ENCODE measurements at places on chromosomes 5 and 9.

DNA sequence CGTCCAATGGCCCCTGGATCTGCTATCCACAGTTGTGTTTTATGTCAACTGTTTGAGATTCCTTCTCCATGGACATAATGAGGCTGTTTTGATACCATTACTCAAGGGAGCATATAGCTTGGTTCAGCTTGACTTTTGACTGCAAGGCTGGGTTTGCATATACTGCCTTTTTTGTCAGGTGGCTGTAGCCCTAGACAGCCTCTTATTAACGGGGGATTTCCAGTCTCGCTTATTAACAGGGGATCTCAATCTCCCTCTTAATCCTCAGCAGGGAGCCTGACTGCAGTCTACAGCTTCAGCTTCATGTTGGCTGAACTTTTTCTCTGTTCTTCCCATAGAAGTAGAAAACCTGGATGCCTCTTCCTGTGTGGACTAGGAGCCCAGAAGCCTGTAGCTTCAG lies 73.7 kb upstream of the TNC start:
- peaks cover 12% of the 10 kb centered on the region for H3K27me3 ChIP-seq
- no peak overlapping the region for H3K4me3 ChIP-seq
- no peak overlapping the region for H3K27ac ChIP-seq
- peaks cover 2% of the 10 kb centered on the region for H3K36me3 ChIP-seq
- H3K4me1 ChIP-seq: no peaks in the 10 kb centered on the region
- no peak for DNase-seq

GRCh38 chr5:44225231-44226160 lies 163.7 kb downstream of the FGF10 start:
- H3K27ac ChIP-seq: no peak overlapping the region
- no peaks in the 10 kb centered on the region for H3K27me3 ChIP-seq

DNA sequence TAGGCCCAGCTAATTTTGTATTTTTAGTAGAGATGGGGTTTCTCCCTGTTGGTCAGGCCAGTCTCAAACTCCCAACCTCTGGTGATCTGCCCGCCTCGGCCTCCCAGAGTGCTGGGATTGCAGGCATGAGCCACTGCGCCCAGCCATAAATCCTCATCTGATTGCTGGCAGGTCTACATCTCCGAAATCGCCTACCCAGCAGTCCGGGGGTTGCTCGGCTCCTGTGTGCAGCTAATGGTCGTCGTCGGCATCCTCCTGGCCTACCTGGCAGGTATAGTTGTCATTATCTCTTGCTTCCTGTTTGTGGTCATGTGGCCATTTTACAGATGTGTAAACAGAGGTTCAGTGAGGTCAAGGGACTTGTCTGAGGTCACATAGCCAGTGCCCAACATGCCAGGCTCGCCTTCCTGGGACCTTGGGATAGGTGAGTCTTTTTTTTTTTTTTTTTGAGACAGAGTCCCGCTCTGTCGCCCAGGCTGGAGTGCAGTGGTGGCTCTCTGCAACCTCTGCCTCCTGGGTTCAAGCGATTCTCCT lies 2.8 kb downstream of the SLC2A8 start:
- no peak overlapping the region for H3K27ac ChIP-seq
- no peaks in the 10 kb centered on the region for H3K36me3 ChIP-seq
- peaks cover 42% of the 10 kb centered on the region for H3K27me3 ChIP-seq
- H3K4me1 ChIP-seq: peaks cover 14% of the 10 kb centered on the region
- DNase-seq: no peak

DNA sequence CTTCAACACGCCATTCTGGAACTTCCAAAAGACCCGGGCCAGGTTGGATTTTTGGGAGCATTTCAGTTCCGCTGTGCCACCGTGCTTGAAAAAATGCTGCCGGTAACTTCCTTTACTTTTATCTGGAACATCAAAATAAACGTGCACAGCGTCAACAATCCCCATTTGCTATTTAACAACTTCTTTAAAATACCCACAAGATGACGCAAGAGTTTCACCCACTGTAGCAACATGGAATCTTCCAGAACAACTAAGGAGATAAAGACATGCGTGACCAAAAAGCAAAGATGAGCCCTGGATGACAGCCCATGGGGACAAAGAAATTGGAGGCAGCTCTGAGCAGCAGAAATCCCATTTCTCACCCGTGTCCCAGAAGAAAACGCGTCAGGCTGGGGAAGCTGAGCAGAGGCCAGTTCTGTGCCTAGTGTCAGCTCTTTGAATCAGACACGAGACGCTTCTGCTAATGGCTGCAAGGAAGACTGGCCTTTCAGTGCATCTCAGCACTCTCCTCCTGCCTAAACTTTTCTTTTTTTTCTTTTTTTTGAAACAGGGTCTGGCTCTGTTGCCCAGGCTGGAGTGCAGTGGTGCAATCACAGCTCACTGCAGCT lies 61.3 kb downstream of the SECISBP2 start:
- H3K27ac ChIP-seq: peak overlapping the region; percentile 72
- H3K36me3 ChIP-seq: peaks cover 10% of the 10 kb centered on the region
- H3K27me3 ChIP-seq: no peaks in the 10 kb centered on the region
- no peak overlapping the region for H3K4me3 ChIP-seq
- H3K4me1 ChIP-seq: peaks cover 36% of the 10 kb centered on the region

- peaks cover 2% of the 10 kb centered on the region for H3K4me1 ChIP-seq
- peaks cover 31% of the 10 kb centered on the region for H3K27me3 ChIP-seq
- H3K27ac ChIP-seq: no peak overlapping the region
These were observed 92.6 kb upstream of the ALDH1B1 start for GRCh38 chr9:38299856-38300255.

DNA sequence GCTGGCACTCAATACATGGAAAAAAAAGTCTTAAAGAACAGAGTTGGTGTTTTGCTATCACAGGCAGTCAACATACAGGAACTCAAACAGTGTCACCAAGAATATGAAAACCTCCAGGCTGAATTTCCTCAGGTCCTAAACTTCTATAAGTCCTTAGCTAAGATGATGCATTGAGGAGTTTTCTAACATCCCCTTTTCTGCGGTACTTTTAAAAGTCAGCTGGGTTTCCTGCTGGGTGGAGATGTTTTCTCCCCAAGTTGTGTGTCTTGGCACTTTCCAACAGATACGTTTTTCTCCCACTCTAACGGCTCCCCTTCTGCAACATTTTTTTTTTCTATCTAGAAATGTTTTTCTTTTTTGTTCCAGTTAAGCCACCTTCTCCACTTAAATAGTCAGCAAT lies 244.8 kb upstream of the HAPLN1 start:
- no peaks in the 10 kb centered on the region for H3K36me3 ChIP-seq
- H3K4me3 ChIP-seq: no peak overlapping the region

DNA sequence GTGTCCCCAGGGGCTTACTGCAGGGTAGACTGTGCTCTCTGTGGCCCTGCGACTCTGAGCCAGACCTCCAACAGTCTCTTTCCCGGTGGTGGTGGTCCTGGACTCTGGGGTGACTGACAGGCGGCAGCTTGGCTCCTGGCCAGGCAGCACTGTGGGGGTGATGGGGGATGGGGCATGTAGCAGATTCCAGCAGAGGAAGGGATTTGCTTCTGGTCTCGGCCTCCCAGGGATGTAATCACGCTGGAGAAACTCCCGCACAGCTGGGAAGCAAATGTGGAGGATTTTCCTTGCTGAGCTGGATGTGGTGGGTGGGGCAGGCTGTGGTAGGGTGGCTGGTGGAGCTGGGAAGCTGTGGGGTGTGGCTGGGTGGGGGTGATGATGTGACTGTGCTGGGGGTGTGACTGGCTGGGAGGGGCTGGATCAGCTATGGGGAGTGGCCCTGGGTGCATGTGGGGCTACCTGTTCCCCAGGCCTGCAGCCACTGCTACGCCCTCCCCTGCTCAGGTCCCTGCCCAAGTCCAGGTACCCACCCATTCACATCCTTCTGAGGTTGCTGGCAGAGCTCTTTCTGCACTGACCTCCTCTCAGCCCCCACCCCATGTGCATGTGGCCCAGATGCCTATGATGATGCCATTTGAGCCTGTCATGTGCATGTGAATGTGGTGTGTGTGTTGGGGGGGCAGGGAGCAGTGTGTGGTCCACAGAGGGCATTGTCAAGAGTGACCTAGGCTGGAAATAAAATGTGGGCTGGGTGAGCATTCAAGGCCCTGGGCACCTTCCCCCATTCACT lies 3.8 kb downstream of the NDST1 start:
- DNase-seq: no peak
- no peaks in the 10 kb centered on the region for H3K36me3 ChIP-seq
- no peak overlapping the region for H3K4me3 ChIP-seq
- H3K27me3 ChIP-seq: peaks cover 15% of the 10 kb centered on the region
- no peaks in the 10 kb centered on the region for H3K4me1 ChIP-seq

GRCh38 chr5:170819824-170820223 lies 36.3 kb downstream of the GABRP start:
- H3K36me3 ChIP-seq: no peaks in the 10 kb centered on the region
- peaks cover 5% of the 10 kb centered on the region for H3K27me3 ChIP-seq
- no peak overlapping the region for H3K27ac ChIP-seq

- no peak overlapping the region for H3K4me3 ChIP-seq
- H3K27ac ChIP-seq: no peak overlapping the region
These were observed 52.4 kb downstream of the VCAN start for GRCh38 chr5:83523929-83524328.

DNA sequence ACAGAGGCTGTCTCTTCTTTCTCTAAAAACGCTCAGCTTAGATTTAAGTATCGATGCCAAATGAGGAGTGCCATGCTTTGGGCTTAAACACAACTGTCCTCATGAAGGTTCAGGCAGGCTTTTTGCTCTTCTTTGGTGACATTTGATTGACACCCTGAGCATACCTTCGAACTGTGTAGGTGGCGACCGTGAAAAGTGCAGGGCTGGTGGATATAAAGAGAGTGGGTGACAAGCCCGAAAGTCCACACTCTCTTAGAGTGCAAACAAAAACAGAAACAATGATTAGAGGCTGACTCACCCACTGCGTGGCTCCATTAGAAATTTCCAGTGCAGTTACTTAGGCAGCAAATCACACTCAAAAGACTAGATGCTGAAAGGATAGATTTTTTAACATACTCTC lies 141.7 kb downstream of the SYK start:
- no peaks in the 10 kb centered on the region for H3K36me3 ChIP-seq
- no peak overlapping the region for H3K27ac ChIP-seq
- DNase-seq: no peak
- peaks cover 64% of the 10 kb centered on the region for H3K27me3 ChIP-seq
- H3K4me3 ChIP-seq: no peak overlapping the region
- no peaks in the 10 kb centered on the region for H3K4me1 ChIP-seq

DNA sequence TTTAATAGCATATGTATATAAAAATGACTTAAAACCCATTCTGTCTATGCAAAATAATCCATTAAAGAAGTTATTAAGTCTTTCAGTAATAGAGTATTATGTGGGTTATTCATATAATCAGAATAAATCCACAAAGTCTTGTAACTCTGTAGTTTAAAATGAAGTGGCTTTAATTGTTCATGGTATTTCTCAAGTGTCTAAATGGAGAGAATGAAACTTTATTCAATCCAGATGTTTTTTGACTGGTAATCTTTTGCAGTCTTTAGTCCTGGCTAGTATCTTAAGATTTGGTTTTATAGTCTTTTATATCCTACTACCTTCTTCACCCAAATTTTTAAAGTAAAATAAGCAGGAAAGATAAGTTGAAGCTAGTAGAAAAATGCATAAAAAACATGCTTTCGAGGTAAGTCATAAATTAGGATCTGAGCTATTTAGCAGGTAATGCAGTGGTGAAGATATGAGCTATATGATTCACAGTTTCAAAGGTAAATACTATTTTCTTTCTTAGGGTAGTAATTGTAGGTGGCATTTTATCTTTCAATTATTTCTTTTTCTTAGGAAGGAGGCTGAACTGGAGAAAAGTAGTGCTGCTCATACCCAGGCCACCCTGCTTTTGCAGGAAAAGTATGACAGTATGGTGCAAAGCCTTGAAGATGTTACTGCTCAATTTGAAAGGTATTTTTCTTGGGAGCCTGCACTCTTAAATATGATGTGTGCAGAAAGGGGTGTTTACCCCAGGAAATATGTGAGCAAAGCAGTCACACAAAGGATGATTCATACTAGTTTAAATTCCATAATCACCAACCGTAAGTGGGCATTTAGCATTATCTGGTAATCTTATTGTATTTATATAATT lies 17.9 kb downstream of the HMMR start:
- no peak overlapping the region for H3K4me3 ChIP-seq
- no peak overlapping the region for H3K27ac ChIP-seq
- H3K4me1 ChIP-seq: peaks cover 9% of the 10 kb centered on the region
- no peaks in the 10 kb centered on the region for H3K36me3 ChIP-seq
- no peaks in the 10 kb centered on the region for H3K27me3 ChIP-seq

DNA sequence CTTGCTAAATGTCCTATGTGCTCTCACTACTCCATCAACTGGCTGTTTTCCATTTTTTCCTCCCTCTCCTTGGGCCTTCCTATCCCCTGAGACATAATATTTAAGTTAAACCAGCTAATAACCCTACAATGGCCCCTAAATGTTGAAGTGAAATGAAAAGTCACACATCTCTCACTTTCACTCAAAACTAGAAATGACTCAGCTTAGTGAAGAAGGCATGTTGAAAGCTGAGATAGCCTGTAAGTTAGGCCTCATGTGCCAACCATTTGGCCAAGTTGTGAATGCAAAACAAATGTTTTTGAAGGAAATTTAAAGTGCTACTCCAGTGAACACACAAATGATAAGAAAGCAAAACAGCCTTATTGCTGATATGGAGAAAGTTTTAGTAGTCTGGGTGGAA lies 48.8 kb upstream of the CDH10 start:
- DNase-seq: no peak
- no peaks in the 10 kb centered on the region for H3K27me3 ChIP-seq
- H3K27ac ChIP-seq: no peak overlapping the region
- H3K4me3 ChIP-seq: no peak overlapping the region
- no peaks in the 10 kb centered on the region for H3K36me3 ChIP-seq

DNA sequence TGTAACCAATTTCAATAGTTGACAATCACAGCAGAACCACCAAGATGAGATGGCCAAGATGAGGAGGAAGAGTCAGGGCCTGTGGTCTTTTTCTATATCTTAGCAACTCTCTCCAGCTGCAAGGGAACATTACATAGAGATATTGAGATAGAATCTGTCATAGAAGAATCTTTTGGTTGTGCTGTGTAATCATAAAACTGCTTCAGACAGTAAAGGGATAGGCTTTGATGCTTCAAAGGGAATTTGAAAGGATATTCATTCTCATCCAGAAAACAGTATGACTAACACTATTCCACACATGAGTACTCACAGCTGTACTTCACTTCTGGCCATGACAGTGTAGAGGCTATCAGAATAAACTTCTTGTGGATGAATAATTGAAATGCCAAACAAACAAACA lies 145.9 kb downstream of the YIPF5 start:
- peaks cover 2% of the 10 kb centered on the region for H3K36me3 ChIP-seq
- H3K4me1 ChIP-seq: no peaks in the 10 kb centered on the region
- H3K27ac ChIP-seq: no peak overlapping the region
- no peak overlapping the region for H3K4me3 ChIP-seq
- DNase-seq: no peak
- H3K27me3 ChIP-seq: peaks cover 6% of the 10 kb centered on the region

- no peak for DNase-seq
- no peaks in the 10 kb centered on the region for H3K36me3 ChIP-seq
- H3K27ac ChIP-seq: no peak overlapping the region
- no peaks in the 10 kb centered on the region for H3K27me3 ChIP-seq
These were observed 15.5 kb upstream of the PAIP1 start for GRCh38 chr5:43572357-43572756.

GRCh38 chr5:115458003-115458409 lies 86.6 kb downstream of the FEM1C start:
- no peaks in the 10 kb centered on the region for H3K36me3 ChIP-seq
- H3K4me1 ChIP-seq: peaks cover 2% of the 10 kb centered on the region
- no peak overlapping the region for H3K4me3 ChIP-seq
- no peak for DNase-seq
